Posterior vena cava (tissue), 2 donors: ENCODE measurements at places on chromosomes 6 and 20.

- DNase-seq, result no peak
Observed at GRCh38 chr6:10891960-10892359, 5.1 kb downstream of the SYCP2L start.

- DNase-seq, result no peak
Observed at GRCh38 chr20:37313546-37314091, 24.2 kb downstream of the MANBAL start.

DNA sequence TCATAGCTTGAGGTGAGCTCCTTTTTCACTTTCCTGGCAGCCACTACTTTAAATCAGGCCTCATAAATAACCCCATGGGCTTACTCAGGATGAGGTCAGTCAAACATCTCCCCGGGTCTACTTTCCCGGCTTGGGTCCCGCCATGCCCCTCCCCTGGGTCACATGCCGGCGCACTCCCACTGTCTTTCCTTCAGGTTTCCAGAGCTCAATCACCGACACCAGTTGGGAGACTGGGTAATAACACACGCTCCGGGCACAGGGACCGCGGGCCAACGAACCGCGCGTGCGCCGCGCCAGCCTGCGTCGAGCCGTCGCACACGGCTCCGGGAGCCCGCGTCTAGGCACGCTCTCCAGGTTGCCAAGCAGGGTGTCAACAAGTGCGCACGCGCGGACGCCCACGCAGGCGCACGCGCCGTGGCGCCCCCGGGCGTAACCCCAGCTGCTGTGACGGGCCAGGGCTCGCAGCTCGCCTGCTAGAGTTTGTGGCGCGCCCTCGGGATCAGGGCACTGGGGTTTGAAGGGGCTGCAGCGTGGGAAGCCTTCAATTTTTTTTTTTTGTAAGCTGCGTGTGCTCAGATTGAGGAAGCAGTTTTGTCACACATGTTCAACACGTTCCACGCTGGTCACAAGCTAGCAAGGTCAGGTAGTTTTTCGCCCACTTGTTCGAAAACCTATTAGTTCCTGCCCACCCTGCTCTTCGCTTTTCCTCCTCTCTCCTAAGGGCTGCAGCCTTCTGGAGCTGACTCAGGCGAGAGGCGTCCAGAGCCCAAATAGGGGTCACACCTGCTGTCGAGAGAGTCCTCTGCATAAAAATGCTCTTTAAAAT is 31.8 kb downstream of the TFAP2B start:
- DNase-seq, result no peak

DNA sequence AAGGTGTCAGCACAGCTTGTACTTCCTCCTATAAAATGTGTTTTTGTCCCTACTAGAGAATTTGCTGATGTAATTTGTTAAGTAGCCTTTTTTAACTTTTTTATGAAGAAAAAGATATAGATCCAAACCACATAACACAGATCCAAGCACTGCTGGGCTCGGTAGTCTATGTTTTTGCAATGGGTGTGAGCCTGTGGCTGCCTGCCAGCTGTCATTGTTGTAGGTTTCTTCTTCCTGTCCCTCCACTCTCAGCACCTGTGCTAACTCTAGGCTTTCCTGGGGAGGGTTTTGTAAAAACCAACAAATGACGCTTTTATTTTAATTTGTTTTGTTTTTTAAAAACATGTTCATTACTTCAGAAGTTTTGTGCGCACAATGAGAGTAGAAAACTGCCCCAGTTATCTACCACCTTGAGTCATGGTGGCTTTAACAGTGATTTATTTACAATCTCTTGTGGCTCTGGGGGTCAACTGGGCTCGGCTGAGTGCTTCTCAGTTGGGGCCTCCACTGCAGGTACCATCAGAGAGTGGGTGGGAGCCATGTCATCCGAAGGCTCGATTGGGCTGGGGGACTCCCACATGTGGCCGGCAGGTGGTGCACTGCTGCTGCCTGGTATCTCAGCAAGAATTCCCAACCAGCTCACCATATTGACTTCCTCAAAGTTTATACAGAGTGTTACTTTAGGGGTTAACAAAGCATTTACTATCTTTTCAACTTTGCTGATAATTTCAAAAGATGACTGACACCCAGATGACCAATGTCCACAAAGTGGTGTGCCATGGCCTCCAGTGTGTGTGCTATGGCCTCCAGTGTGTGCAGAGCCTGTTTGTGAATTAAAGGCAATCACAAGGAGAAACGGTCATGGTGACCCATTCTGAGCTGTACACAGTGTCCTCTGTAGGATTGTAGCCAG is 3.0 kb upstream of the CCR6 start:
- DNase-seq, result no peak

DNA sequence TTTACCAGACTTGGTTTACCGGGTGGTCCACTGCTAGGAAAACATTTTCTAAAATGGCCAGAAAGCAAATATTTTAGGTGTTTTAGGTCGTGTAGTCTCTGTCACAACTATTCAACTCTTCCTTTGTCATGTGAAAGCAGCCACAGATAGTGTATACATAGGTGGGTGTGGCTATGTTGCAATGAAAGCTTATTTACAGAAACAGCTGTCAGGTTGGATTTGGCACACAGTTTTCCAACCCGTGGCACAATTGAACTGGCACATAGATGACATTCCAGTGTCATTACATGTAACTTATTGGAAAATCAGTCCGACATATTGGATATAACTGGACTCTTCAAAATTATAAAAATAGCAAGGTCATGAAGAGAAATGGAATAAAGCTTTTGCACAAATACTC is 68.9 kb upstream of the KCNQ5 start:
- no peak for DNase-seq

DNA sequence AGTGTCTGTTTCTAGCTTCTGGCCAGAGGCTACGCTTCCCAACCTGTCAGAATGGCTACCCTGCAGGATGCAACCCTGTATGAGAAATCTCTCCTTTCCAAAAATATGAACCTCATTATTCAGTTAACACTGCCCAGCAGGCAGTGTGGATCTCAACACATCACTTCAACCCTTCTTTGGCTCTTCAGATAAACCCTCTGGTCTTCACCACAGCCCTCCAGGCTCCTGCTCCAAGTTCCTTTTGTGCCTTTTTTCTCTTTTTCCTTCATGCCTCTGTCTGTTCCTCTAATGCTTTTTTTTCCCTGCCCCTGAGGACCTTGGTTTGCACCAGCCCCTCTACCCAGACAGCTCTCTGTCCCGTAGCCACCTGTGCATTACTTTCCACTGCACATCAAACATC is 207.4 kb downstream of the MYLK4 start:
- DNase-seq, result no peak

GRCh38 chr6:46927066-46927465 is 5.3 kb upstream of the ADGRF5 start:
- DNase-seq, result no peak

GRCh38 chr6:142945049-142945445 is at the start of gene HIVEP2:
Gene HIVEP2 (minus strand): TSS chr6:142945176. CDS start chr6:142774738, 170,438 bp downstream.
- peak; percentile 96 for DNase-seq

GRCh38 chr6:152355166-152355565 is 282.0 kb downstream of the SYNE1 start:
- DNase-seq, result no peak

DNA sequence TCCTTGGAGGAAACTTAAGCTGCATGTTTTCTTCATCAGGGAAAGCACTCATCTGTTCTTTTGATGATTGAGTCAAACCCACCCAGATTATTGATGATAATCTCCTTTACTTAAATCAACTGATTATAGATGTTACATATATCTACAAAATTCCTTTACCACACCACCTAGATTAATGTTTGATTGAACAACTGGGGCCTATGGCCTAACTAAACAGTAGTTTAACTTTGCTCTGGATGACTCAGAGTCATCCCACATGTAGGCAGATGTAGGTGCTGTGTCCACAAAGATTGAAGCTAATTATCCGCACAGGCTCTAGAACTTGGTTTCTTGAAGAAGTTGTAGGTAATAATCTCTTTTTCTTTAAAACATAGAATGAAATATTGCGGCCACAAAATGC is 42.2 kb downstream of the PKIB start:
- no peak for DNase-seq

DNA sequence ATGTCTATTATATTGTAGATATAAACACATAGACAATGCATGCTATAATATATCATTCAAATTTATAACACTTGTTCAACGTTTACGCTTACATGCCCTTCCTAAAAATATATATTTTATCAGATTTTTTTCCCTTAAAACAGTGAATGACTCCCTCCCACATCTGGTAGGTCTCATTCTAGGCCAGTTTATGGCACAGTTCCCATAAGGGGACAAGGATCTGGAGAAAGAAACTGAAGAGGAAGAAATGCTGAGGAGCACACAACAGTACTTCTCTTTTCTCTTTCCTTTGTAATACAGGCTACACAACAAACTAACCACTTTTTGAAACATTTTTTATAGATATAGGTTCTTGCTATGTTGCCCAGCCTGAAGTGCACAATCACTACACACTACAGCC is 48.6 kb upstream of the RCAN2 start:
- DNase-seq, result no peak

- no peak for DNase-seq
Observed at GRCh38 chr20:2820084-2820895, 4.1 kb downstream of the TMEM239 start.

DNA sequence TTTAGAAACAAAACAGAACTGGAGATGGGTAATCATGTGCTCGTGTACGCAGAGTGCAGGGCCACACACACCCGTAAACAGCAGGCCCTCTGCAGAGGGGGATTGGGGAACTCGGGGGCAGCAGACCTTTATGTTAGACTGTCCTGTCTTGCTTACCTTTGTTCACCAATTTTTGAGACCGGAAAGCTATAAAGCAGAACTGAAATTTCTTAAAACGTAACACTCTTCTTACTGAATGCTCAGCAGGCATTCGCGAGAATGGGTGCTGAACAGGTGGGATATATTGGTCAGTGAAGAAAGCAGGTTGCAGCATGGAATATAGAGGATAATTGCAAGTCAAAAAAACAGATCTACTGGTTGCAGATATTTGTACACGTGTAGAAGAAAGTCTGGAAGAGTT is 211.1 kb downstream of the BMP7 start:
- no peak for DNase-seq

DNA sequence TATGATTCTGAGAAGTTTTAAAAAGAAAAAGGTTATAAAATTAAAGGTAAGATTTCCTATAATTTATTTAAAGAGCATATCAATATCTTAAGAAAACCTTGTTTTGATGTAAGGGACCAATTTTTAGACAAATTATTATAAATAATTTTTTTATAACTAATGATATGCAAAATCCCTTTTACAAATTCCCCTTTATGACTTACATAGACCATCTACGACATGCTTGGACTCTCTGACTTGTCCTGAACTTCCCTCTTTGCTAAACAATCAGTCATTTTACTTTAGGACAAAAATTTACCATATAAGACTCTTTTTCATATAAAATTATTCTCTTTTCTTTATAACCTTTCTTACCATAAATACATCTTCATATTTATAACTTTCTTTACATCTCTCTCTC is 15.3 kb upstream of the ANGPT4 start:
- DNase-seq, result no peak
